ENCODE measurements at places on chromosomes 1 and 21. TPM values are rescaled to one million over a fixed set of nuclear protein-coding genes. Genes with fewer than 3 reads are reported as not detected.
A peak's percentile ranks its signal among the peaks of the same experiment; 100 is the strongest.

LYPLAL1 gene
- 4.8 TPM for total RNA-seq

RGS4 gene
- 635 TPM for total RNA-seq

SELP gene
- total RNA-seq: not detected

PCSK9 gene
- under 0.01 TPM for total RNA-seq

PIGR gene
- total RNA-seq: not detected

LDLRAD2 gene
- total RNA-seq: not detected

ZYG11B gene
- 46.1 TPM for total RNA-seq

SLC22A15 gene
- under 0.01 TPM for total RNA-seq

SAMD13 gene
- 0.56 TPM for total RNA-seq

SPOCD1 gene
- 42.2 TPM for total RNA-seq

DNASE2B gene
- not detected for total RNA-seq

MFAP2 gene
- total RNA-seq: 2.5 TPM

DDR2 gene
- total RNA-seq: 245 TPM

CHD5 gene
- total RNA-seq: not detected

DNA sequence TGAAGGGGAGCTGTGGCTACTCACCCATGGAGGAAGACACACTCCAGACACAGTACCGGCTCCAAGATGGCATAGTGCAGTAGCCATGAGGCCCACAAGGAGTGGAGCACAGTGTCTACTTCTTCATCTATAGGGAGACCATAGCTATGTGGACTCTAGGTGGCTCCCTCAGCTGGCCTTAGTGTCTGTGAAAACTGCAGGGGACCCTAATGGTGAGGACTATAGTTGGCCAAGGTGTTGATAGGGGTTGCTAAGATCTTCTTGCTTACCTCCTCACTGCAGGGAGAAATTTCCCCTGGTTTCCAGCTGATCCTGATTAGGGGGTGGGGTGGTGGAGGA, 58.9 kb downstream of the DIPK1A start:
- DNase-seq: no peak

- no peak for DNase-seq
These were observed 274.2 kb downstream of the GRIK3 start for GRCh38 chr1:36760081-36760480.

DNA sequence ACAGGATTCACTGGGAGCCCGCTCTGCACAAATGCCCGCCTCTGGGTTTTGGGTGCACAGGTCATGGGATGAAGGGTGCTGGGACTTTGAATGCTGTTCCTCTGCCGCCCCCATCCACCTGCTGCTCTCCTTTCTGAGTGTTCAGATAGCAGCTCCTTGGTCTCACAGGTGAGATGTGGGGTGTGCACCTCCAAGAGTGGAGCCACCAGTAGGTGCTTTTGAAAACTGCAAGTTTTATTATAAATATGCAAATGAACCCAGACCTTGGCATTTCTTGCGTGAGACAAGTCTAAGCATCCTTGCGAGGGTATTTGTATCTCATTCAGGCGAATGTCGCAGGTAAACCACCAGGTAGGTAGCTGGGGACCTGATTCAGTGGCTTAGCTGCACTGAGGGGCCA, 30.2 kb downstream of the OBSCN start:
- DNase-seq: no peak

GRCh38 chr1:209435654-209436566, 147.6 kb upstream of the CAMK1G start:
- peak; percentile 77 for DNase-seq

- peak; percentile 73 for DNase-seq
These were observed 161.5 kb downstream of the DNM3 start for GRCh38 chr1:172002725-172003345.

- no peak for DNase-seq
These were observed 69.3 kb downstream of the RPS6KA1 start for GRCh38 chr1:26598890-26599289.

- DNase-seq: peak; percentile 88
These were observed 505.2 kb downstream of the PLPP3 start for GRCh38 chr1:56074007-56074651.

DNA sequence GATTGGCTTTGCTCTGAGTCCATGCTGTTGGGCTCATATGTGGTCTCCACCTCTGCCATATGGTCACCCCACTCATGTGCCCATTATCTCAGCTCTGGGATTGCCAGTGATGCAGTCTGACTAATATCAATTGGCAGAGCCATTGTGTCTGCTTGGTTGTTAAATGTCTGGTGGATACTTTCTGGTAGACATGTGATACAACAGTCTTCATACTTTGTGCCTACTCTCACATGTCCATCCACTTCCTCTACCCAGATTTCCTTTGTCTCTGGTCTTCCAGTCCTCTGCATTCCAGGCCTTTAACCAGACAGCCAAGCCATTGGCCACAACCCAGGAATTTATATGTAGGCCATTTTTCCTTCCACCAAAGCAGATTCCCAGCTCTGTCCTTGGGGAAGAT, 30.8 kb upstream of the DIPK1A start:
- DNase-seq: peak; percentile 6

GRCh38 chr1:90850181-90850897, 133.2 kb upstream of the BARHL2 start:
- DNase-seq: no peak

DNA sequence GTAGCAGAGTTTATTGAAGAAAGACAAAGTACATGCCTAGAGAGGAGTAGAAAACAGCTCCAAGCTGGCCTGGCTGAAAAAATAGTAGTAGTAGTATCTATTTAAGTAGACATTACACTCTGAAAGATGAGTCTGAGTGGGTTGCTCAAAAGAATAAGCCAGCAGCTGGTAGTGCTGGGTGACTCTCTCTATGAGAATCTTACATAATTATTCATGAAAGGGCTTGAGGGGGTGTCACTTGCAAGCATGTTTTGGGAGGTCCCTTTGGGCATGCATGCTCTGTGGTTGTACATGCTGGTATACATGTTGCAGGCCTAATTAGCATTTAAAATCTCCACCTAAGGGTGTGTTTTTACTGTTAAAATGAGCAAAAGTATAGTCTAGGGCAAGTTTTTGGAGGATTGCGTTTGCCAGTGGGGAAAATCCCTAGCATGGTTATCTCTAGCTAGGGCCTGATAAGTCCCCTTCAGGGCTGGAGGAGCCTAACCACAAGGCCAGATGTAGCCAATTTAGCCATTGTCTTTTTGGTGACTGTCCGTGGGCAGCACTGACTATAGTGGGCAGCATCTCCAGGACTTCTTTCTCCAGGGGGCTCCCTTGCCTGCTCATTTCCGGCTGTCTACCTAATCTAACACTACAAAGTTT, 11.0 kb upstream of the FCGR2A start:
- no peak for DNase-seq

- no peak for DNase-seq
These were observed 6.4 kb downstream of the MT1HL1 start for GRCh38 chr1:236997882-236998281.

GRCh38 chr1:62439652-62440371, 3.0 kb downstream of the USP1 start:
- DNase-seq: peak; percentile 30

- DNase-seq: no peak
These were observed 31.5 kb downstream of the RGS8 start for GRCh38 chr1:182652933-182653332.

DNA sequence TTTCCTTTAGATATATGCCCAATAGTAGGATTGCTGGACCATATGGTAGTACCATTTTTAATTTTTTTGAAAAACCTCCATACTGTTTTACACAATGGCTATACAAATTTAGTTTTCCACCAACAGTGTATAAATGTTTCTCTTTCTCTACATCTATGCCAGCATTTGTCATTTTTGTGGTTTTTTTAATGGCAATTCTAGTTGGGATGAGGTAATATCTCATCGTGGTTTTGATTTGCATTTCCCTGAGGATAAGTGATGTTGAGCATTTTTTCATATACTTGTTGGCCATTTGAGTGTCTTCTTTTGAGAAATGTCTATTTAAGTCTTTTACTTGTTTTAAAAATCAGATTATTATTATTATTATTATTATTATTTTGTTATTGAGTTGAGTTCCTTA, 35.5 kb downstream of the PLA2G4A start:
- DNase-seq: peak; percentile 23

GRCh38 chr1:158176399-158176798, 4.3 kb upstream of the CD1D start:
- DNase-seq: no peak

DNA sequence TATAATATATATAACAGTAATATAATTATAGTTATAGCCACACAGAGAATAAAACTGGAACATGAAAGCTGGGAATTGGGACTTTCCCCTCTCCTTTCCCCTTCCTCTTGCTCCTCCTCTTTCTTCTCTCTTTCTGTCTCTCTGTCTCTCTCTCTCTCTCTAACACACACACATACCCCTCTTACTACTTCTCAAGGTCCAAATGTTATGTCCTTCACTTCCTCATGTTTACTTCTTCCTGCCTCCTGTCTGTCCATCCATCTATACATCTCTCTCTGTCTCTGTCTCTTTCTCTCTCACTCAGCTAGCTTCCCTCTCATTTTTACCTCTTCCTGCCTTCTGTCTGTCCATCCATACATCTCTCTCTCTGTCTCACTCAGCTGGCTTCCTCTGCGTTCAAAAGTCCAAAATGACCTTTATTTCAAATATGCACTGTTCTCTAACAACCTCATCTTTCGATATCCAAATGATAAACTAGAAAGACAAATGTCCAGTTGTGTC, 261.1 kb downstream of the SIPA1L2 start:
- no peak for DNase-seq

- no peak for DNase-seq
These were observed 26.4 kb downstream of the HIVEP3 start for GRCh38 chr1:41892301-41892781.

- no peak for DNase-seq
These were observed 169.1 kb downstream of the TRIM33 start for GRCh38 chr1:114341856-114342255.

- DNase-seq: peak; percentile 6
These were observed 344.5 kb downstream of the PDE4B start for GRCh38 chr1:66137235-66137634.

GRCh38 chr21:25952306-25952705, 217.5 kb downstream of the GABPA start:
- DNase-seq: no peak

DNA sequence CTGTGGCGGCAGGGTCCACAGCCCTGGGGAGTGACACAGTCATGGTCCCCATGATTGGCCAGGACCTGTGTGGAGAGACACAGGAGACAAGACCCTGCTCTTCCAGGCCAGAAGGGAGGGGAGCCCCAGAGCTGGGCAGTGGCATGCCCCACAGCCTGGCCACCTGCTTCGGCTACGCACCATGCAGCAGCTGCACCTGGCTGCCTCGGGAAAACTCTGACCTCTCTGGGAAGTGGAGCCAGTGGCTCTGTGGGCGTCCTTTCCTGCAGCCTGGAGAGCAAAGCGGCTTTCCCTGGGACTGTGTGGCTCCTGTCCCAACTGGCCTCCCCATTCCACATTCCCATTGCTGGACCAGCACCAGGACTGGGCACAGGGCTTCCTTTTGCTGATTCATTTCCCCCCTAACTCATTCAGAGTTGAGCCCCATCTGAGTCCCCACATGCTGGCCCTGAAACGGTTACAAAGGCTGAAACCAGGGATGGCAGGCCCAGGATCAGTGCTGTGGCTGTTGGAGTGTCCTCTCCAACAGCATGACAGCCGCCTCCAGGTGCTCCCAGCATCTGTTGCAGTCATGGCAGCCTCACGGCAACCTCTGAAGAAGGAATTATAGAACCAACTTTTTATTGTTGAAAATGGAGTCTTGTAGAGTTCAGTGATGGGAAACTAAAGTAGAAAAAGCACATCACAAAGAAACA, 15.0 kb downstream of the OXCT2 start:
- no peak for DNase-seq

DNA sequence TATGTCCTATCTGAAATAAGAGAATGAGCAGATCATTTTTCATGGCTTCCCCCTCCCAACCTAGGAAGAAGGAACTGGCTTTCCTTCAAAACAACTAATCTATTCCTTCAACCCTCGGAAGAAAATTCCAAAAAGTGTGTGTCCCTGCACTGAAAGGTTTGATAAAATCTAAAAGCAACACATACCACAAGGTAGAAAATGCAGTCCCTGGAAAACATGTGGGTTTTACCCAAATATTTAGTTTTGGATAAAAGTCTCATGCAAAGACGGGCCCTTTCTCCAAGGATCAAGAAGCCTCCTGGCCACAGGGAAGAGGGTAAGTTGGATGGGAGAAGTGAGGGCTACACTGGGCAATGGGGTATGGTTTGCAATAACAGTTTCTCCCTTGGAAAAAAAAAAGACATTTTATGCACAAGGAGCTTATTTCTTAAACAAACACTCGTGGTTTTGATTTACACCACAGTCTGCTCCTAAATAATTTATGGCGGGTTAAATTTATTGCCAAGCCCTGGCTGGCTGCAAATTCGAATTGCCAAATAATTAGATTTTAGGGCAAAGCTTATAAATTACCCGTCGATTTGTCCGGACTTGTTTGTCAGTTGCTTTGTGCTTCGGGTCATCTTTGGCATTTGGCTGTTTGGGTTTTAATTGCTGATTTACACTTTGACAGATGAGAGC, 28.9 kb downstream of the ERI3 start:
- no peak for DNase-seq

GRCh38 chr1:19333587-19334354, 21.6 kb downstream of the SLC66A1 start:
- no peak for DNase-seq

GRCh38 chr1:118918230-118918939, 69.8 kb downstream of the TBX15 start:
- DNase-seq: no peak

GRCh38 chr1:220991959-220992704, 112.9 kb downstream of the HLX start:
- peak; percentile 21 for DNase-seq

All from IMR-90 (cell line).